ENCODE measurements at places on chromosomes 3 and 15.

- DNase-seq: no peak
Observed at GRCh38 chr3:31013843-31014242, 119.4 kb upstream of the GADL1 start.

- no peak for DNase-seq
Observed at GRCh38 chr3:139355891-139356290, 12.1 kb downstream of the MRPS22 start.

DNA sequence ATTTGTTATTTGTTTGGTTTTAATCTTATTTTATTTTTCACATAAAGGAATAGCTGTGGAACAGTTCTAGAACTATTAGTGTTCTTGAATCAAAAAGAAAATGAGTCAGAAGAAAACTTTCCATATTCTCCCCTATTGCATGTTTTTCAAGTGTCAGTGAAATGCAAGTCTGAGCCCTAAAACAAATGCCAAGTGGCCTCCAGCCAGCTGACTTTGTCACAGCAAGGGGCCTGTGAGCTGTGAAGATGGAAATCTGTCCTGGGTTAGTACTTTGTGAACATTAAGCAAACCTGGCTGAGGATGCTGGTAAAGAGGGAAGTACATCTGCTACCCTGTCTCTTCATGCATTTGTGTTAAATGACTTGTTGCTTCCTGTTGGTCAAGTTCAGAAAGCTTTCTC, 14.2 kb downstream of the LRRC49 start:
- no peak for DNase-seq

- no peak for DNase-seq
Observed at GRCh38 chr15:32747921-32748342, 30.1 kb downstream of the GREM1 start.

GRCh38 chr15:100222349-100222715, 119.4 kb downstream of the ADAMTS17 start:
- DNase-seq: no peak

DNA sequence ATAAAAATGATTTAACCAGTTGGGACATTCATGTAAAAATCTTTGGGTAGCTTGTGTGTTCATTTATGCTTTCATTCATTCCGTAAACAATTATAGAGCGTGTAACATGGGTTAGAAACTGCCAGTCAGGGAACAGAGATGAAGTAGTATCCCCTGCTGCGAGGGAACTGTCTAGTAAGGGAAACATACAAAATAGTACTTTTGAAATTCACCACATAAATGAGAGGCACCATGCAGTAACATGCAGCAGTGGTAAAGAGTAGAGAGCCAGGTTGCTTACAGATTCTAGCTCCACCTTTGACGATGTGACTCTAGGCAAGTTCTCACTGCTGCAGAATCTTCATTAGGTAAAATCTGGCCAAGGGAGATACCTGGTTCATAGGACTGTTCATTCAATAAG, 938 bp downstream of the DZIP3 start:
- DNase-seq: no peak

DNA sequence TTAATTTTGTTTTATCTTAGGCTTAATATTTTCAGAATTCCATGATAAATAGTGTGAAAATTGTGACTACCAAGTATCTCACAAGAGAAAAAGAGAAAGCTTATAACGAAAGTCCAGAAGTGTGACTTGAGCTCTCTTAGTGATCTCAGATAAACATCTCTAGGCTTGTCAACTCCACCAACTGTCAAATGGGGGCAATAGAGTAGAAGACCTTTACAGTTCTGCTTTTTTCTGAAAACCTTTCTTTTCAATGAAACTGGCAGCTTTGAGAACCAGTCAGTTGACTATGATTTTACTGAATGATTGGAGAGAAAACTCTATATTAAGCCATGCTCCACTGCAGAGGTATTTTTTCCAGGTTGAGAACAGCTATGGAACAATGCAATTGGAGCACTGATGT, 119.2 kb upstream of the TP63 start:
- DNase-seq: no peak

DNA sequence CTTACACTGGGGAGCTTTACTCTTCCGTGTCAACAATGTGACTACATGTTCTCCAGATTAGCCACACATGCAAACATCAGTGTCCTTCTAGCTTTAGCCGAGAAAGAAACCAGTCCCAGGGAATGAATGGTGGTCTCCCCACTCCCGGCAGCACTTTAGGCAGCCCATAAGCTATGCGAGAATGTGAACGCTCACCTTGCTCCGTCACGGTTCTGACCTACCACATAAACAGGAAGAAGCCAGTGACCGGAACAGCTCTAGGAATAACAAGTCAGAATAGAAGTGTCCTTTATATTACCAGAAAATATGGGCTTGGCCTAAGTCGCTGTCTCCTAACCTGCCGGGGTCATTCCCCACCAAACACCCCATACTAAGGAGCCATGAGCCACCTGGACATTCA, 98.0 kb upstream of the ABHD17C start:
- DNase-seq: no peak

DNA sequence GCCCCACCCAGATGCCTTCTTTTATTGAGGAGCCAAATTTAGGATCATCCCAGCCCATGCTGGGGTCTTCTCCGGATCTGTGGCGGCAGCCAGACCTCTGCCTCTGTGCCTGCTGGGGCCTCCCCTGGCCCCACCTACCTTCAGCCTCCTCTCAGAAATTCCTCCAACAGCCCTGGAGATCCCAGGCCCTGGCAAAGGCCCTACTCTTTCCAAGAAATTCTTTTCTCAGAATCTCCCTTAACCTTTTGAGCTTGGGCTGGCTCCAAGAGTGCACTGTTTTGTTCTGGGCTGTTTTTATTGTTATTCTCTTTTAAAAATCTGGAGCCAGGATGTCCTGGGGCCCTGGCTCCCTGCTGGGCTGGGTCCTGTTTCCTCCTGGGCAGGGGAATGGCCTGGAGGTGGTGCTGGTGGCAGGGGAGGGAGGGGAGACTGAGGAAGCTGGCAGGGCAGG, 57.8 kb downstream of the GRIP2 start:
- no peak for DNase-seq

DNA sequence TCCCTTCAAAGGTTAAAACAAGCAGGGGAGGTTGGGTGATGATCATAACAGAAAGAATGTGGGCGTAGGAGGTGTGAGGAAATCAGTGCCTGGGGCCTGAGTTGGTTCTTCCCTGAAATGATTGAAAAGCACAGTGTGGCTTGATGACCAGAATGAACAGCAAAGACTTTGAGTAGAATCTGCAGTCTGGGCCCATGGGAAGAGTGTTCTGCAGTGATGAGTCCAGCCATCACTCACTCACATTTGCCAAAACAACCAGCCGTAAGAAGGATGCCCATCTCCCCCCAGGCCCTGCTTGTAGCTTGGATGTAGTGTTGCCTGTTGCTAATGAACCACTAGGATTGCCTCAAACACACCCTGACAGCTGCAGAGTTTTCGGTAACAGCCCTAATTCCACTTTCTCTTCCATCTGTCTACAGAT, 67.9 kb downstream of the VGLL3 start:
- DNase-seq: no peak

- DNase-seq: no peak
Observed at GRCh38 chr3:46859001-46859710, 4.1 kb downstream of the MYL3 start.

GRCh38 chr15:63450884-63451225, 53.5 kb upstream of the USP3 start:
- DNase-seq: no peak

DNA sequence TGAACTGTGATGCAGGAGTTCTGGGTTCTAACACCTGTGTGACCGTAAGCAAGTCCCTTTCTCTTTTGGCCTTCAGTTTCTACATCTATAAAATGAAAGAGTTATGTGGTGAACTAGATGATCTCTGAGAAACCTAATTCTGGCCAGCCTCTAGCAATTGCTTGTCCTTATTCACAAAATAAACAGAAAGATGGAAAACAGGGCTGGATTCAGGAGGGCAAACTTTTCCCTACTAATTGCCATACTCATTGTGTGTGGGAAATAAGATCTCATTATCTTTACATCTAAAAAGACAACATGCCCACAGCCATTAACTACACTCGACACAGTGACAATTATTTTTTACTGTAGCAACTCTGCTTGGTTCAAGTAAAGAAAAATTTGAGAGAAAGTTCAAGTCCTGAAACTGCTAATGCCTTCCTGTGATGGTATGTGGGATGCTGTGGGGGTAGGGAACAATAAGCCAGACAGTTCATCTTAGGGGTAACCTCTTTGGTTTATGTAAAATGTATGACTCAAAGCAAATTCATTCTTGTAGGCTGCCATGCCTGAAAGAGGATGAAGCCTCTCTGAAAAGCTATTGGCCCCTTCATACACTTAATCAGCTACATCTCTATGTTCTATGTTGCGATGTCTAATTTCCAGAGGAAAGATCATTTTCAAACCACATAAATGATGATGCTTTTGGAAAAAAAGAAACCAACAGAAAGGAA, 177.6 kb upstream of the BCL6 start:
- DNase-seq: peak; percentile 61

GRCh38 chr15:65184305-65184867, 756 bp downstream of the CLPX start:
- peak; percentile 57 for DNase-seq

DNA sequence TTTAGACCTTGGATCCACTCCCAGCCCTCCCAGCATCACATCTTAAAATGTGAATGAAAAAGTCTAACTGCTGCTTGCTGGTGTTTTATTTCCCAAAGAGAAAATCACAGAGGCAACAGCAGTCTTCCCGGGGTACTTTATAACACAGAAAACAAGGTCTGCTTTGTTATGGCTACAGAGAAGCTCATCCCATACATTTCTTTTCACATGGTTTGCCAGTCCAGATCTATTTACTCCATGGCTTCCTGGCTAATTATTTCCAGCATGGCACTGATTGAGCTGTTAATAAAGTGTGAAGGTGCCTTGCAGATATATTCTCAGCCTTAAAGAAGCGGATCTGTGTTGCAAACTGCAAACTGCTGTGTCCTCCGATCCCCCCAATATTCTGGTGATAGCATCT, 466.1 kb upstream of the CFAP20DC start:
- no peak for DNase-seq
